ENCODE measurements at places on chromosomes 4 and X.
A peak's percentile ranks its signal among the peaks of the same experiment; 100 is the strongest.

DNA sequence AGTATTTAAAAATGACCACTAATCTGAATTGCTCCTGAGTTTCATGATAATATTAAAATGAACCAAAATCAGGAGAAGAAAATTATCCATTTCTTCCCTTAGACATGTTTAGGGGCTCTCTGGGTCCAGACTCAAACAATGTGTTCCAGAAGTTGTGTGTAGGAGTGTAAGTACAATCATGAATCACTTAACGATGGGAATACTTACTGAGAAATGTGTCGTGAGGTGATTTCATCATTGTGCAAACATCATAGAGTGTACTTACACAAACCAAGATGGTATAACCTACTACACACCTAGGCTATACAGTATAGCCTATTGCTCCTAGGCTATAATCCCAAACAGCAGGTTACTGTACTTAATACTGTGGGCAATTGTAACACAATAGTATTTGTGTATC is 74.8 kb downstream of the STPG2 start:
- DNase-seq: no peak

GRCh38 chrX:118536687-118537461 is 41.3 kb downstream of the DOCK11 start:
- no peak for DNase-seq

DNA sequence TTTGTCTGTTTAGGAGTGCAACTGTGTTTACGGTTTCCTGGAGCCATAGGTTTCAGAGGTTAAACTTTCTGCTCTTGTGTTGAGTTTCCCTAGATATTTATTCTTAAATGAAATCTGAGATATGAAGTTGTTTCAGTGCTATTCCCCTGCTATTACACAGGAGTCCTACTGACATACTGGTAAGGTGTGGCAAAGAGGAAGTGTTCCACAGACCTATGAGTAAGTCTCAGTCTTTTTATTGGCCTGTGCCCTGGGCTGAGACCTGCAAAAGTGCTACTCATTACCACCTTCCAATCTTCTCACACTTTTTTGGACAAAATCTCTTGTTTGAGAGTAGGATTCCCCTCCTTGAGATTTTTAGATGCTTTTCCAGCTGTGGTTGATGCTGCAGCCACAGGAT is 35.6 kb upstream of the MAGEA8 start:
- DNase-seq: no peak

DNA sequence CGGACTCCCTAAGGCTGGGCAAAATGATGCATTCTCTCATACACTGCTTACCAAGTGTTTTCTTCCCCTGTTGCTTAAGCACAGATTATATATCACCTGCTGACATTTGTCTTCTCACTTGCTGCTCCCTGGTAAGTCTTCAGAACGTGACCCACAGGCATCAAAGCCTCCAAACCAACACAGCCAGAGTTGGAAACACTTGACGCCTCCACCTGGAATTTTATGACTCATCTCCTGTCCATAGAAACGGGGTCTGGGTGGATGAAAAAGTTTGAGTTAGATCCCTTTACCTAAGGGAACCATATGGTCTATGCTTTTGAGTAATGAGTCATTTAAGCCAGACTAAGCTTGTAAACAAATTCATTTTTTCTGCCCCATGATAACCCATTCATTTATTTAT is 251.6 kb downstream of the USP46 start:
- DNase-seq: peak; percentile 20

DNA sequence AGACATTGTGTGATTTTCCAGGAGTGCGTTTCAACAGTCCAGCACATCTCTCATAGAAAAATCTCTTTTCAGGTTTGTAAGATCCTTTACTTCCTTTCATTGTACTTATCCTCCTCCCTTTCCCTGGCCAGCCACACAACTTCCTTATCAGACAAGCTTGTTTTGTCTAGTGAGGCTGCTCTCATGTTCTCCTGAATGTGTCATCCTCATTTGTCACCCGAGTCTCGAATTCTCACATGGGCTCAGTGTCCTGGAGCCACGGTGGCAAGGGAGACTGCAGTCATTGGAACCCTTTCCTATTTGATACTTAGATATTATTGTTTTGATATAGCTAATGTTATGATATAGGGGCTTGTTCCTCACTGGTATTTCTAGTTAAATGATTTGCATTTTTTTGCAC is 16.9 kb downstream of the SYNPO2 start:
- no peak for DNase-seq

- no peak for DNase-seq
Measured at GRCh38 chrX:66035667-66036066, 4.2 kb downstream of the VSIG4 start.

DNA sequence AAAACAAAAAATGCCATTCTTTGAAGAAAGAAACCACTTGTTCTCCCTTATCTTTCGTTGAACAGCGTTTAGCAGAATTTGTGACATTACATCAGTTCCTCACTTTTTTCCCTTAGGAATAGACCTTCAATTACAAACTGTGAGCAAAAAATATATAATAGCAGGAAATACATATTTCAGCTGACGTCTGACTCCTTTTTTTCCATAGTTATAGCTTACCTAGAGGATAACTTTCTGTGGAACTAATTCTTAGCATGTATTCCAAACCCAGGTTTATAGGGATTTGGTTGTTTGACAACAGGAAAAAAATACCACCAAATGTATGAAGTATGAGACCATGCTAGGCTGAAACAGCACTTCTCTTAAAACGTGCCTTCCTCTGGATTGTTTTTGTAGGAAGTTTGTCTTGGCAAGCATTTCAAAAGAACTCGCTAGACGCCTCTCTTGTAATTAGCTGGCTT is 2.0 kb upstream of the LIMCH1 start:
- no peak for DNase-seq

DNA sequence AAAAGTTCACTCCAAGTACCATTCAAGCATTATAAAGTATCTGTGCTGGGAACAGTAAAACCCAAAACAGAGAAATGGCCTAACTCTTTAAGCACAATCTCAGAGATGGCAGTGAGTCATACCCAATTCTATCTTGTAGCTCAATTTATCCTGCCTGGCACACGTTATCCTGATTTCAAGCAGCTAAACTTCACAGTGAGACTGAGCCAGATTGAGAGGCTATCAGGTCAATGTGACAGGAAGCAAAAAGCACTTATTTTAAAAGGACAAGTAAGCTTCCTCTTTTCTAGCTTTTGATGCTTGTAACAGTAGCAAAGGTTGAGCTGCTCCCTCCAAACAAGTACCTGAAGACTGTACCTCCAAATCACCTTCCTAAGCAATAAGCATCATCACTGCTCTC is 324.9 kb downstream of the NAF1 start:
- no peak for DNase-seq

GRCh38 chrX:19743386-19743785 is 144.0 kb downstream of the SH3KBP1 start:
- DNase-seq: no peak

DNA sequence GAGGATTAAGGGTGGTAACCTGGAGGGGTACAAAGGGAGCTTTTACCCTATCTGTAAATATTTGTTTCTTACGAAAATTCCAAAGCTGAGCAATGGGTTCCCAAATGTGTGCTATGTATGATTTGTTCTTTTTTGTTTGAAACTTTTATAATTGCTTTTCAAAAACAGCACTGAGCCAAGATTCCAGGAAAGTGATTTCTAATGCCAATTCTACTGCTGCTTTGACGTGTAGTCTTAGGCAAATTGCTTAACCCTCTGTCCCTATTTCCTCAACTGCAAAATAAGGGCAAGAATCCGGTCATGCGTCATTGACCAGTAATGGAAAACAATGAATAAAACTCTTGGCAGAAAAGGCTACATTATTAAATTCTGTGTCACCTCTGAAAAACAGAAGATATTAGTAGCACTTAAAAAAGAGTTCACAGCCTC is 454.7 kb downstream of the IL15 start:
- DNase-seq: no peak

GRCh38 chr4:122480655-122481487 is 24.3 kb upstream of the IL2 start:
- DNase-seq: no peak

DNA sequence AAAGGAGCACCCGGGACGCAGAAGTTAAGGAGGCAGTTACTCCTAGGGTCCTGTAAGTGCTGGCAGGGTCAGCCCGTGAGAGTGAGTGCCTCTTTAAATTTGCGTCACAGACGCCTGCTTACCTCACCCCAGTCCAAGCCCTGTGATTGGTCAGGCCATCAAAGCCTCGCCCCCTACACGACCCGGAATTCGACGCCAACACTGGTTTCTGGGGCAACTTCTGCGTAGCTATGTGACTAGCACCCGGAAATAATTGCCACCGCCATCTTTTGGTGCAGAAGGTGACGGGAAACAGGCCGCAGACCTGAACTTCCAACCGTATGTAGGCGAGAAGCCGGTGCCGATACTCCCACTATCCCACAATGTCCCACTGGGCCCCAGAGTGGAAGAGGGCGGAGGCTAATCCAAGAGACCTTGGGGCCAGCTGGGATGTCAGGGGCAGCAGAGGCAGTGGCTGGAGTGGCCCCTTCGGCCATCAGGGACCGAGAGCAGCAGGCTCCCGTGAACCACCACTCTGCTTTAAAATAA is at the start of gene DDX53:
DDX53 (plus strand) TSS at position 265 of the 528 bp plus-strand sequence; CDS start at position 363, 98 bp downstream.
- DNase-seq: no peak

DNA sequence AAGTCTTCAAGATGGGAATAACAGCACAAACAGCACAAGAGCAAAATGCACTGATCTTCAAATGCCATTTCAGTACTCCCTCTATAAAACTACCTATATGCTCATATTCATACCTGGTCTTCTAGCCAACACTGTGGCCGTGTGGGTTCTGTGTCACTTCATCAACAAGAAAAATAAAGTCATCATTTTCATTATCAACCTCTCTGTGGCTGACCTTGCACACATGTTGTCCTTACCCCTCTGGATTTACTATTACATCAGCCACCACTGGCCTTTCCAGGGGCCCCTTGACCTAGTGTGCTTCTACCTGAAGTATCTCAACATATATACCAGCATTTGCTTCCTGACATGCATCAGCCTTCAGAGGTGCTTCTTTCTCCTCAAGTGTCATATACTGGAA is 59.6 kb upstream of the GPR174 start:
- no peak for DNase-seq

GRCh38 chr4:120761070-120761469 is 161.5 kb downstream of the PRDM5 start:
- no peak for DNase-seq

- DNase-seq: no peak
Measured at GRCh38 chr4:71189471-71189870, 149.3 kb upstream of the SLC4A4 start.

- DNase-seq: peak; percentile 60
Measured at GRCh38 chrX:154478728-154479622, at the start of gene LAGE3. Gene LAGE3, minus strand, starts transcription at chrX:154479281. Its CDS starts 366 bp downstream, at chrX:154478915.

DNA sequence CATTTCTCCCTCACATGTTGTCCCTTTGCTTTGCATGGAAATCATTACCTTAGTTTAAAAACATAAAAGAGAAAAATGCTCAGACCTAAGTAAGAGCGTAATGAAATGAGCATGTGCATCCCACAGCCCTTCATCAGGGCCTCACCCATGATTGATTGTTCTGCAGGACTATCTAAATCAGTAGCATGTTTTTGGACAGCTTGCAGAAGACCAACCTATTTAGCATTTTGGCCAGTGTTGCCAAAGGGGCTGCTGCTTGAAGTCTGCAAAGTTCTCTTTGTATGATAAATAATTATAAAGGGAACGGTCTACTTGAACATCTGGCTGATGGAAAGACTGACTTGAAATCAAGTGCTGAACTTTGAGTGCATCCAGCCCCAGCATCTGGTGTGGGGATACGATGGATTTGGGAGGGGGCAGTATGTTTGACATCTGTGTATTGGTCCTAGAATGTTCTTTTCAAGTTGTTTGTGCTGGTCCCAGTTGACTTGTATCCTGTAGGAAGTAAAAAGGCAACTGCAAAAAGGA is 76.1 kb upstream of the LIMCH1 start:
- no peak for DNase-seq

- DNase-seq: no peak
Measured at GRCh38 chr4:101127176-101127790, 220.0 kb downstream of the PPP3CA start.

- no peak for DNase-seq
Measured at GRCh38 chrX:125193921-125194320, 125.8 kb upstream of the TEX13C start.

DNA sequence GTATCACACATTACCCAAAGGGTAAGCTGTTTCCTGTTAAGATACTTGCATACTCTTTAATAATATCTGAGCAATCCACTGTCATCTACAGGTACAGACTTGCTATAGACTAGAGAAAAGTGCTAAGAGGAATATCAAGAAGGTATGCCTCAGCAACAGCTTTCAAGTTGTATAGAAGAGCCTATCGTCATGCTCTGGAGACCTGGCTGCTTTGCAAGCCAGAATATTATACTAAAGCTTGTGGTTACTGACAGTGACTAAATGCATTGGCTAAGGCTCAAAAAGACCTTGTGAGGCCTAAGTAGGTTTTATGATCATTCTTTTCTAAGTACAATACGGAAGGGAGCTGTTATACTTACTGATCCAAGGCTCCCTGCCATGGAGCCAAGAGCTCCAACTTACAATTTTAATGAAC is 11.3 kb downstream of the LAMP2 start:
- DNase-seq: no peak

- peak; percentile 31 for DNase-seq
Measured at GRCh38 chrX:109886122-109886761, 116.7 kb upstream of the TMEM164 start.
